K562 (cell line): ENCODE measurements at places on chromosomes 13 and 19. TPM values are rescaled to one million over a fixed set of nuclear protein-coding genes. Genes with fewer than 3 reads are reported as not detected.

Gene NOTCH3
- total RNA-seq = 0.34 and 1.2 TPM in 2 replicates

Gene ZNF571
- total RNA-seq = 1.3 and 1.8 TPM in 2 replicates

Gene SULT2A1
- total RNA-seq = 0.16 and 0.18 TPM in 2 replicates

Gene RHPN2
- total RNA-seq = 4.1 and 4.4 TPM in 2 replicates

Gene PRX
- 2.9 and 3.5 TPM in 2 replicates for total RNA-seq

Gene GIPR
- 21.7 and 24.4 TPM in 2 replicates for total RNA-seq

Gene CCDC70
- not detected in 2 replicates for total RNA-seq

Gene IL11
- total RNA-seq = not detected in 2 replicates

Gene BRCA2
- total RNA-seq = 10.6 and 11.4 TPM in 2 replicates

Gene RFPL4AL1
- total RNA-seq = not detected in 2 replicates

Gene UBE2L5
- total RNA-seq = not detected in 2 replicates

Gene SIGLECL1
- not detected in 2 replicates for total RNA-seq

Gene FARP1
- 0.29 and 0.45 TPM in 2 replicates for total RNA-seq

Gene UPK1A
- total RNA-seq = not detected in 2 replicates

Gene POMP
- total RNA-seq = 116 and 120 TPM in 2 replicates

- DNase-seq = peak; percentile 1
Measured at GRCh38 chr13:36712770-36713169, 39.0 kb downstream of the SERTM1 start.

DNA sequence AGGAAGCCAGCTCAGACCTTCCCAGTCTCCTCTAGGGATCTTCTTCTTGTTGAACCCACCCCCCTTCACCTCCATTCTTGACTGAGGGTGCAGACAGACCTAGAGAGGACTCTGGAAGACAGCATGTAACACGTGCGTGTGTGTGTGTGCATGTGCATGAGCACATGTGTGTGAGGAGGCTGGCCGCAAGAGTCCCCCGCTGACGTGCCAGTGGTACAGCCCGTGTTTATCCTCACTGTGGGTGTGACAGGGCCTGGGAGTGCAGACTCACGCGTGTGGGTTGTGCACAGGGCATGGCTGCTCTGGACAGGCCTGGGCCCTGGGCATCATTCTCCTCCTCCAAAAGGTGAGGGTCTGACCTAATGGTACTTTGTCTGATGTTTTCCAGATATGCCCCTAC lies 26.3 kb downstream of the LYL1 start:
- DNase-seq = no peak

DNA sequence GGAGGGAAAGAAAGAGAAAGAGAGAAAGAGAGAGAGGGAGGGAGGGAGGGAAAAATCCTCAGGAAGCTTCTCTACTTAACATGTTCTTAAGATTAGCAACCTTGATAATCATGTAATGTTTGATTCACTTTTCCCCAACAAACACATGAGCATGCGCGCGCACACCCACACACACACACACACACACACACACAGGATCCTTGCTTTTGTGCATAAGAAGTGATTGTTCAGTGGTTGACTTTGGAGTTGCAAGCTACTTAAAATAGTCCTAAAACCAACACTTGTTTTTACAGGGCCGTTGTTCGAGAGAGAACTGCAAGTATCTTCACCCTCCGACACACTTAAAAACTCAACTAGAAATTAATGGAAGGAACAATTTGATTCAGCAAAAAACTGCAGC lies 100.0 kb upstream of the RAP2A start:
- DNase-seq = no peak

- DNase-seq = peak; percentile 33
Measured at GRCh38 chr19:5826531-5827341, 12.8 kb downstream of the FUT6 start.

DNA sequence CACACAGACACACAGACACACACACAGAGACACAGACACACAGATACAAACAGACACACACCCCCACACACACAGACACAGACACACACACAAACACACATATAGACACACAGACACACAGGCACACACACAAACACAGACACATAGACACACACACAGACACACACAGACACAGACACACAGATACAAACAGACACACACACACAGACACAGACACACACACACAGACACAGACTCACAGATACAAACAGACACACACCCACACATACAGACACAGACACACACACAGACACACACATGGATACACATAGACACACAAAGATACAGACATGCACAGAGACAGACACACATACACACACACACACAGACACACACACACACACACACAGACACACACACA lies 174.5 kb downstream of the URI1 start:
- no peak for DNase-seq

- DNase-seq = peak; percentile 36
Measured at GRCh38 chr19:13848798-13849676, 27.9 kb upstream of the NANOS3 start.

GRCh38 chr13:36131222-36131930 lies at the start of gene DCLK1:
Gene DCLK1 (minus strand): TSS chr13:36131382.
- no peak for DNase-seq

DNA sequence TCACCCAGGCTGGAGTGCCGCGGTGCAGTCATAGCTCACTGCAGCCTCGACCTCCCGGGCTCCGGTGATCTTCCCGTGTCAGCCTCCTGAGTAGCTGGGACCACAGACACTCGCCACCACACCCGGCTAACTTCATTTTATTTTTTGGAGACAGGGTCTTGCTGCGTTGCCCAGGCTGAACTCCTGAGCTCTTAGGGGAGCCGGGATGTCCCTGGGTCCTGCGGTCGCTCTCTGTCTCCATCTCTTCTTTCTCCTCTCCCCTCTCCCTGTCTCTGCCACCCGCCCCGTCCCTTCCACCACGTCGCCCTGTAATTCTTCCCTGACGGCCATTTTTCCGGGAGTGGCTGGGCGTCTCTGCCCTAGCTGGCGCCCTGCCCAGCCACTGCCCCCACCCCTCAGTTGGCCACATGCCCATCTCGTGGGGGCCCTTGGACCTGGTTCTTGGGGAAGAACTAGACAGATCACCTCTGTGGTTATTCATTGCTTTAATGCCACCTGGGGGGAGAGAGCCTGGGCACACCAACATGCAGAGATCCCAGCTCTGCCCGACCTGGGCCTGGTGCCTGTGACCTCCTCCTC lies 18.9 kb downstream of the ARID3A start:
- DNase-seq = no peak

GRCh38 chr13:113918580-113918979 lies 54.7 kb upstream of the GAS6 start:
- no peak for DNase-seq

DNA sequence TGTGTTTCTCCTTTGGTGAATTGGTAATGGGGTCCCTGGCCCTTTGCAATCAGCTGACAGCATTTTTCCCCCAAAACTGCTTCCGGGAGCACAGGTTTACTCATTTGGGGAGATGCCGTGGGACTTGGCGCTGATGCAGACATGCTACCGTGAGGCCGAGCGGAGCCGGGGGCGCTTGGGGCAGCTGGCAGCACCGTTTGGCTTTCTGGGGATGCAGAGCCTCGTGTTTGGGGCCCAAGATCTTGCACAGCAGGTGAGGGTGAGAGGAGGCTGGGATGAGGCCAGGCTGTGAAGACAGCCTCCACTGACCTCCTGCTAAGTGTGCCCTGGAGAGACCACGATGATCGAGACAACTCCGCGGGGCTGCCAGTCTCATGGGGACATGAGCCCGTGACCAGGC lies 13.4 kb upstream of the COLGALT1 start:
- no peak for DNase-seq

DNA sequence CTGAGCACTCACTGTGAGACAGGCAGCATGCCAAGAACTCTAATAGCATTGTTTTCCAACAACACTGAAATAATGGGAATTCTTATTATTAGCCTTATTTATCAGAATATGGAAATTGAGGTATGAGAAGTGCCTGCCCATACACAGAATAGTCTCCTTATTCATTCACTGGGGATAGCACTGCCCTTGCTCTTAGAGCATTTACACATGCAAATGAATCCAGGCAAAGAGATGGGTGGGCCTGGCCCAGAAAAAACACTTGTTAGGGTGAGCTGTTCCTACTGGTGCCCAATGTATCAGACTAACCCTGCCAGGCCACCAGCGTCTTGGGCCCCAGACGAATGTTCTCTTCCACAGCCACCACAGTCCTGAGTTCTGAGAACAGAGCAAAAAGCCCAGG lies 112.9 kb downstream of the TUBA3C start:
- no peak for DNase-seq

GRCh38 chr13:23608701-23609413 lies 38.6 kb downstream of the TNFRSF19 start:
- DNase-seq = no peak

DNA sequence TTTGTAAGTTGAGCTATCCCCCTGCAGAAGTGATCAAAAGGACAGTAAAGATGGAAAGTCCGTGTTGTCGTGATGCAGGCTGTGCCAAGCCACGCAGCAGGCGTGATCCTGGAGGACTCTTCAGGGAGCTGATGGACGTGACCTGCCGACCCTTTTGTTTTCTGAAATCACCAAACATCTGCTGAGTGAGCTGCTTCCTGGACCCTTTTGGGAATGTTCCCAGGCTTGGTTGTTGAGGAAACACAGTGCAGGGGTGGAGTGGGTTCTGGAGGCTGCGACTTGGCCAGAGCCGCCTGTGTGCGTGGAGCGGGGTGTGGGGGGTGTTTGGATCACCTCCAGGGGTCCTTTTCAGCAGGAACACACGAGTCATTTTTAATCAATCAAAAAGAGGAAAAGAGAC lies 15.4 kb upstream of the CPAMD8 start:
- no peak for DNase-seq

GRCh38 chr13:48404952-48405351 lies 8.0 kb downstream of the LPAR6 start:
- DNase-seq = no peak

DNA sequence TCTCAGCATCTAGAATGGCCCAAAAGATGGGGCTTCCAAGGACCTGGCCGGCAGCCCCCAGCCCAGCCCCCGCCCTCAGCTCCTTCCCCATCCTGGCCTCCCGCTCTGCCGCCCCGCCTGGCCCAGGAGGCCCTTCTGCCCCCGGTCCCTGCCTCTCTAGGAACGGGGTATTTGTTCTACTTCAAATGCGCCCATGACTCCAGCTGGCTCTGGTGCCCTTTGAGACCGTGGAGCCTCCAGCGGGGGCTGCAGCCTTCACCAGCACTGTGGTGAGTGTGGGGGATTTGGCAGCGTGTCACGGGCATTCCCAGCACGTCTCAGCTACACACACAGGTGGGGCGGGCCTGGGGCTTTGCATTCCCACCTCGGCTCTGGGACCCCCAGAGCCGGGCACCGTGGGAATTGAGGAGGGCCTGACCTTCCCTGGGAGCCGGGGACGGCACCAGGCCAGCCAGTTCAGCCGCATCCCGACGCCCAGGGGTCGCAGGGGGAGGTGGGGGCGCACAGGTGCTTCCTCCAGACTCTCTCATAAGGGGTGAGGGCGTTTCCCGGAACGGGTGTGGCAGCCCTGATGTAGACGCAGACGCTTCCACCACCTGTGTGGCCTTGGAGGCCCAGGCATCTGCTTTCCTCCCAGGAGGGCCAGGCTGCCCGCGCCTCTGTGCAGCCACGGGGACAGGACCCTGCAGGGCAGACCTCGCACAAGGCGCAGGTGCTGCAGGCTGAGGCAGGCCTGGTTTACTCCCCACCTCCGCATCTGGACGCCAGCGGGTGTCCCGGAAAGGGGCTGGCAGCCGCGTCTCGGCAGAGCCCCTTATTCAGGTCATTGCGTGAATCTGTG lies 947 bp downstream of the ATP4B start:
- DNase-seq = no peak

DNA sequence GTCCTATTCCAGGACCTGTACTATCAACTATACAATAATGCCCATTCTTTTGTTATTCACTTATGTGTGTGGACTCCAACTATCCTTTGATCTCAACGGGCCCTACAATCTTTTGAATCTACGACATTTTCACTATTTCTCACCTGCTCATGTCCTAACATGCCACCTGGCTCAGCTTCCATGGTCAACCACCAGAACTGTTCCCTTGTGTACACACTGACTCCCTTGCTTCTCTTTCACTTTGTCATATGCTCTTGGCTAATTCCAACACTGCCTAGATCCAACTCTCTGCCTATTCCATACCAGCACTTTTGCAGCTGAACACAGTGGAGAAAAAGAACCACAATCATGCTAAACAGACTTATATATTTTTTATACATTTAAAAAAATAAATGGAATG lies 53.1 kb downstream of the MICU2 start:
- no peak for DNase-seq

DNA sequence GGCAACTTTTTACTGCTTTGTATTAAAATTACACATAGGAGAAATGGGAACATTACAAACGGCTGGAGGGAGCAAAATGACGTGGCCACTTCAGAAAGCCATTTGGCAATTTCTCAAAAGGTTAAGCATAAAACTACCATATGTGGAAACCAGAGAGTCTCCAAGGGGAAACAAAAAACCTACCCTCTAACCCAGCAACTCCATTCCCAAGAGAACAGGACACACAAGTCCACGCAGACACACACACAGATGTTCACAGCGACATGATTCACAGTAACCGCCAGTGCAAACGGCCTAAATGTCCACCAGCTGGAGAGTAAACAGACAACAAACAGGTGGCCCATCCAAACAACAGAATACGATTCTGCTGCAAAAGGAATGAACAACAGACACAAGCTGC lies 37.2 kb downstream of the STK24 start:
- no peak for DNase-seq

DNA sequence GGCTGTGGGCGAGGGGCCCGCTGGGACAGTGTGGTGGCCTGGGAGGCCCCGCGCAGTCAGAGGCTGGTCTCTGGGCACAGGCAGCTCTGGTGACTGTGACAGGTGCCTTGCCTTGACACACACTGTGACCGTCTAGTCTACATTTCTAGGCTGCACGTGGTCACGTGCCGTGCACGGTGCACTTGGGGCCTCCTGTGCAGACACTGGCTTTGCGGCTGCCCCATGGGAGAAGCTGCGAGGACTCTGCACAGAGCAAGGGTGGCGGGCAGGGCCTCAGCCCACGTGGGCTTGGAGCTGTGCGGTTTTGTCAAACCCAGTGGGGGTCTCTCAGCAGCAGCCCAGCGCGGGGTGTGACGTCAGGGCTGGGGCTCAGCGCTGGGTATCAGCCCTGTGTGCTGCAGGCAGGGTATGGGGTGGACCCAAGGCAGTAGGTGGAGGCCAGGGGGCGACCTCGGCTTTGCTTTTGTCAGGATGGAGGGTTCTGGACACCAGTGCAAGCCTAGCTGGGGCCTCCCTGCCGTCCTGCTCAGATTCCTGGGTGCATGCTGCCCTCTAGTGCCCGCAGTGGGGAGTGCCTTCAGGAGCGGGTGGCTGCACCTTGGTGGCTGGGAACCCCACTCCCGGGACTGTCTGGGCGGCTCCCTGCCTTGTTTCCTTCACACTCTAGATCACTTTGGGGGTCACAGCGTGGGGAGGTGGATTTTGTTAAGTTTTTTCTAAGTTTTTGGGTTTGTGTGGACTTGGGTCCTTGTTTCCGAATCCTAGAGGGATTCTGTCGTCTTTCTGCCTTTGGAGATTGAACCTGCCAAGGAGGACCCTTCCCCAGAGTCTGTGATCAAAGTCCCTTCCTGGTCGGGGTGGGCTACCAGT lies 62.6 kb downstream of the KDM4B start:
- DNase-seq = peak; percentile 92

DNA sequence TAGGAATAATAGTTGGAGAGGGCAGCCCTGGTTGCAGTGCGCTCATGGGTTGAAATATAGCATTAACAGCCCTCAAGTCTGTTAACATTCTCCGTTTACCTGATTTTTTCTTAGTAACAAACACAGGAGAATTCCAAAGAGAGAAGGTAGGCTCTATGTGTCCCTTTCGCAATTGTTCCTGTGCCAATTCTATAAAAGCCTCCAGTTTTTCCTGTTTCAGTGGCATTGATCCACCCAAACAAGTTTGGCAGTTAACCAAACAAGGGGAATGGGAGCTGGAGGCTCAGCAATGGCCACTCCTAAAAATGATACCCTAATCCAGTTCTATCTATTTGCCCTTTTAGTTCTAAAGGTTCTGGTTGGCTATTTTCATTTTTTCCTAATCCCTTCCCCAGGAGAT lies 151.6 kb downstream of the ZNF486 start:
- no peak for DNase-seq

GRCh38 chr13:40206241-40207000 lies 460.0 kb downstream of the FOXO1 start:
- DNase-seq = no peak
